Activated naive CD4-positive, alpha-beta T cell treated with anti-CD3 and anti-CD28 coated beads, Interleukin-2, amount 50 U/mL, for 72 hours (primary cell): ENCODE measurements at places on chromosomes 11 and 22.

DNA sequence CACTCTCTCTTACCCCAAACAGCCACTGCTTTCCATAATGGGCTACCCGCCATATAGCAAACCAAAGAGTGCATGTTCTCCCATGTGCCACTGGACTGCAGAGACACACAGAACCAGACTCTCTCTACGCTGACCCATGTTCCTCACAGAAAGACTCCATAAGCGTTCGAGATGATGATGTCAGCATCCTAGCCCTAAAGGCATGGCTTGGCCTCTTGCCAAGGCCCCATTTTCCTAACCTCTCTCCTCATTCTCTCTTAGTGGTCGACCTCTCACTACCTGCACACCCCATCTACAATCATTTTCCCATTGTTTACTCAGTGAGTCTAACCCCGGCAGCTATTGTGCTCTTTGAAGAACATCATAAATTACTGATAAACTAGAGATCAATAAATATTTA, 4.9 kb downstream of the NDUFC2 start:
- no peak for DNase-seq

DNA sequence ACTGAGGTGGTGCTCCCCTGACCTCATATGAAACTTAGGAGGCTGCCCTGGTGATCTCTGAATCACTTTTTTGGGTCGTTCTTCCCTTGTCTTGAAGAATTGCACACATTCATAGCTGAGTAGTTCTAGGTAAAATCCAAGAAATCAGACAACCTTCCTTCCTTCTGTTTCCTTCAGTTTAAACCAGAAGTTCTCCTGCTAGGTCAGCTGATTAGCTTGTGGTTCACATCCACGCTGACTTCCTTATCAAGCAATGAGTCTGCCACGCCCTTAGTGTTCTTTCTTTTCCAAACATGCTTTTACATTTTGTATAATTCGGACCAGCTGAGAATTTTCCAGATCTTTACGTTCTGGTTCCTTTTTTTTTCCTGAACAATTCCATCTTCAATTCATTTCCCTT, 892.8 kb downstream of the NTM start:
- no peak for DNase-seq

GRCh38 chr22:26556904-26557303, 33.0 kb downstream of the TPST2 start:
- DNase-seq, result no peak

GRCh38 chr11:68840661-68841653, 759 bp downstream of the CPT1A start:
- peak; percentile 45 for DNase-seq

GRCh38 chr11:2886191-2886894, 768 bp upstream of the CDKN1C start:
- no peak for DNase-seq

DNA sequence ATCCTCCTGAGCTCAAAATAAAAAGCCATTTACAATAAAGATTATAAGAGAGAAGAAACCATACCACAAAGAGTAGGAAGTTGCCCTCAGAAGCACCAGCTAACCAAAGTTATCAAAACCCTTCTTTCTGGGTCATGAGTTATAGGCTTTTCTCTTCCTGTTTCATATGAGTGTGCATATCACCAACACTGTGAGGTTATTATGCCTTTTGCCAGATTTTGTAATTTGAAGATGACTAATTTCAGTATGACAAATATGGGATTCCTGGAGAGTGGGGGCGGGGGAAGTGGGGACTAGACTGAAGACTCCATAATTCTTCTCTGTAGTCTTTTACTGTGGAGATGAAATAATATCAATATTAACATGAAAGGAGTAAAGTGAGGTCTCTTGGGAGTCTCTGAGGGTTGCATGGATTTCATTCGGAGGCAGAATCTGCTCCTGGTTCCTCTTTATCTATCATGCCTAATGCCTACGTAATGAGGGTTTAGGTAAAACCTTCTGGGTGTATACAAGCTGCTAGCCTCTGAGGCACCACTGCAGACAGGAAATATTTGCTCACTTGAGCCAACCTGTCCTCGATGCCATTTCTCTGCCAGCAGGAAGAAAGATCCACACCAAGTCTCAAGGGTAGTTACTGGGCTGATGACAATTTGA, 2.1 kb downstream of the LPXN start:
- DNase-seq, result peak; percentile 61

GRCh38 chr11:1271002-1271401, 38.4 kb downstream of the TOLLIP start:
- no peak for DNase-seq

- no peak for DNase-seq
Observed at GRCh38 chr22:11360632-11361031, 4167.4 kb upstream of the OR11H1 start.

DNA sequence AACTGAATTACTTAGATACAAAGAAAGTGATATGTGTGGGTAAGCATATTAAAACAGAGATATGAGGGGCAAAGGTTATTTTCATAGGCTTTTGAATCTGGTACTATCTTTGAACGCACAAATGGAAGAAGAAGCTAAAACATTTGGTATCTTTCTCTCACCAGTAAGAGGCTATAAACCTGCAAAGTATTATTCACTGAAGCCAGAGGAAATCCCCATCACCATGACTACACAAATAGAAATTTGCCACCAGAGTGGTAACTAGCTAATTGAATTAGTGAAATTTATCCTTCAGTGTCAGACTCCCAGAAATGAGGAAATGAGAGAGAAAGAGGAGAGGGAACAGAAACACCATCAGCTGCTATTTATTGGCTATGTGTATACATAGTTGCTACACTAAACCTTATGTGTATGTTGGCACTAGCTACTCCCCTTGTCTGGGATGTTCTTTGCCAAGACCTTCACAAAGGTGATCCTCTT, 503.4 kb downstream of the DLG2 start:
- DNase-seq, result no peak

GRCh38 chr11:70517203-70517602, 118.9 kb downstream of the CTTN start:
- no peak for DNase-seq

GRCh38 chr11:66904561-66904960, 47.7 kb downstream of the LRFN4 start:
- DNase-seq, result no peak

- DNase-seq, result peak; percentile 27
Observed at GRCh38 chr22:39634530-39635405, 64.2 kb downstream of the CACNA1I start.

- DNase-seq, result no peak
Observed at GRCh38 chr11:2999464-2999998, 7.4 kb upstream of the NAP1L4 start.

GRCh38 chr22:19879992-19880785, 25.5 kb upstream of the GNB1L start:
- no peak for DNase-seq

GRCh38 chr11:42315267-42315666, 855.8 kb upstream of the LRRC4C start:
- no peak for DNase-seq

GRCh38 chr11:9530020-9530621, 43.3 kb upstream of the WEE1 start:
- no peak for DNase-seq

DNA sequence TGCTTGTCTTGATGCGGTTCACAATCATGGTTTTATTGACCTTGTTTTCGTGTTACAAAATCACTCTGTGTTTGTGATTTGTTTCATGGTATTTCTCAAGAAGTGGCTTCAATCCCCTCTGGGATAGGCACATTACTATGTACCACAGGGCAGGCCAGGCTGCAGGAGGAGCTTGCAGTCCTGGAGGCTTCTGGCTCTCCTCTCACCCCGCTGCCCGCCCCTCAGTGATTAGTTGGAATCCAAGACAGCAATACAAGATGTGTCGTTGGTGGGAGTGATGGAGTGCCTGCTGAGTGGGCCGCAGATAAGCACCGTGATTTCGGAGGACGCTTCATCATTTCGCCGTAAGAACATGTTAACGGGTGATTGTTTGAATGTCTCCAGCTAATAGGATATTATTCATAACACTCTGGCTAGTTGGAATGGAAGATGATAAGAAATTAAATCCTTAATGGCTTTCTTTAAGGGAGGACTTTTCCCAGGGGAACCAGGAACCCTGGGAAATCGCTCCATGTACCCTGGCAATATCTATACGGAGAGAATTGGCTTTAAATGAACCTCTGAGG, 384.4 kb downstream of the MIAT start:
- DNase-seq, result no peak

DNA sequence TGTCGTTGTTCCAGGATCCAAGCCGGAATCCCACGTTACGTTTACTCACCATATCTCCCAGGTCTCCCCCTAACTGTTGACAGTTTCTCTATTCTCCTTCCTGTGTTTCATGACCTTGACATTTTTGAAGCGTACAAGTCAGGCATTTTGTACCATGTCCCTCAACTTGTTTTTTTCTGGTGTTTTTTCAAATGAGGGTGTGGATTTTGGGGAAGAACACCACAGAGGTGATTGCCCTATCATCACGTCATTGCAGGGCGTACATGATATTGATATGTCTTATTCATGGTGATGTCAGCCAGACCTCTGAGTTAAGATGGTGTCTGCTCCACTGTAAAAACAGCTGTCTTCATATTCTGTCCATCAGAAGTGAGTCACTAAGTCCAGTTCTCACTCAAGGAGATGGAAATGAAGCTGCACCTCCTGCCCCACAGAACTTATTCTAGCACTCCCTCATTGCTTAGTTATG, 28.3 kb upstream of the SOX10 start:
- DNase-seq, result no peak

- DNase-seq, result no peak
Observed at GRCh38 chr11:8533332-8533731, 60.7 kb downstream of the STK33 start.

GRCh38 chr11:29438815-29439214, 578.0 kb downstream of the KCNA4 start:
- no peak for DNase-seq

GRCh38 chr22:43481568-43482317, 69.9 kb downstream of the MPPED1 start:
- no peak for DNase-seq

DNA sequence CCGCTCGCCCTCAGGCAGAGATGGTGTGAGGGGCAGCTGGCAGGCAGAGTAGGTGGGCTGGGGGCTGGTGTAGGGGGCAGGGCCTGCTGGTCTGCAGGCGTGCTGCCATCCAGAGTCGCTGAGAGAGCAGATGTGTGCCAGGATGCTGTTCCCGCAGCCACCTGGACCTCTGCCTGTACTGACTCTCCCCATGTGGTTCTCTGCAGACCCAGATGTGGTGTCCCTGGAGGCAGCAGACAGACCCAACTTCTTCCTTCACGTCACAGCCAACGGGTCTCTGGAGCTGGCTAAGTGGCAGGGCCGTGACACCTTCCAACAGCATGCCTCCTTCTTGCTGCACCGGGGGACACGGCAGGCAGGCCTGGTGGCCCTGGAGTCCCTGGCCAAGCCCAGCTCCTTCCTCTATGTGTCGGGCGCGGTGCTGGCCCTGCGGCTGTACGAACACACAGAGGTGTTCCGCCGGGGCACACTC, 58.6 kb downstream of the OTOG start:
- no peak for DNase-seq

- no peak for DNase-seq
Observed at GRCh38 chr11:16612566-16613261, 125.7 kb upstream of the C11orf58 start.

DNA sequence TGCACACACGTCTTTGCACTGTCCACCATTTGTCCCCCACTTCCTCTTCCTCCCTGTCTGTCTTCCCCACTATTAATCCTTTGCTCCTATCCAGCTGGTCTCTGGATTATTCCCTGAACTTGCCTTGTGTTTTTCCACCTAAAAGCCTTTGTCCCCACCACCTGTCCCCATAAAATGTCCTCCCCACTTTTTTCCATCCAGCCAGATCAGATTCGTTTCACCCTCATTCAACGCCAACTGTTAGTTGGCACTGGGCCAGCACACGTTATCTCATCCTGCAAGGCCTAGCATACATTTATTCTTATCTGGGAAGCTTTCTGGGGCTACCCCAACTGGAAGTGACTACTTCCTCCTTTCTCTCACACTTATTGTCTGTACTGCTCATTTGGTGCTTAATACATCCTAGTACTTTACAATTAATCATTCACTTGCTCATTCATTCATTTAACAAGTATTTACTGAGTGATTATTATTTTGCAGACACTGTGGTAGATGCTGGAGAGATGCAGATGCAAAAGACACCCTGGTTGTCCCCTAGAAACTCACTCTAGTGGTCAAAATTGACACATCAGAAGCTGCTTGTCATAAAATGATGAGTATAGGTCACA, 96.2 kb downstream of the RASSF10 start:
- no peak for DNase-seq

GRCh38 chr22:27610863-27611786, 190.4 kb downstream of the MN1 start:
- no peak for DNase-seq

GRCh38 chr11:86523738-86524619, 148.4 kb downstream of the ME3 start:
- no peak for DNase-seq

GRCh38 chr22:47626428-47627390, 864.3 kb downstream of the TBC1D22A start:
- no peak for DNase-seq

DNA sequence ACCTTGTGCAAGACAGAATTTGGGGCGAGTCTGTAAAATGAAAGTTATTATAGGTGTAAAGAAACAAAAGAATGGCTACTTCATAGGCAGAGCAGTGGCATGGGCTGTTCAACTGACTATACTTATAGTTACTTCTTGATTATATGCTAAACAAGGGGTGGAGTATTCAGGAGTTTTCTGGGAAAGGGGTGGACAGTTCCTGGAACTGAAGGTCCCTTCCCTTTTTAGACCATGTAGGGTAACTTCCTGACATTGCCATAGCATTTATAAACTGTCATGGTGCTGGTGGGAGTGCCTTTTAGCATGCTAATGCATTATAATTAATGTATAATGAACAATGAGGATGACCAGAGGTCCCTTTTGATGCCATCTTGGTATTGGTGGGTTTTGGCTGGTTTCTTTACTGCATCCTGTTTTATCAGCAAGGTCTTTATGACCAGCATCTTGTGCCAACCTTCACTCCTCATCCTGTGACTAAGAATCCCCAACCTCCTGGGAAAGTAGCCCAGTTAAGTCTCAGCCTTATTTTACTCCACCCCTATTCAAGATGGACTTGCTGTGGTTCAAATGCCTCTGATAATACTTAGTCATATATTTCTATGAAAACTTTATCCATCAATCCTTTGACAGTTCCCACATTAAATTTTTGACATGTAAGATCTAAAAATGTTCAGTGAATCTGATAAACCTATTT, 118.6 kb downstream of the ARHGAP42 start:
- DNase-seq, result no peak

- no peak for DNase-seq
Observed at GRCh38 chr22:28002181-28002700, 83.2 kb upstream of the PITPNB start.
